ENCODE measurements at places on chromosomes 3 and 15.

GRCh38 chr15:39667382-39668127 lies 86.7 kb downstream of the THBS1 start:
- no peak overlapping the region for H3K4me3 ChIP-seq
- H3K36me3 ChIP-seq, result no peaks in the 10 kb centered on the region
- no peaks in the 10 kb centered on the region for H3K4me1 ChIP-seq
- H3K27ac ChIP-seq, result no peak overlapping the region

DNA sequence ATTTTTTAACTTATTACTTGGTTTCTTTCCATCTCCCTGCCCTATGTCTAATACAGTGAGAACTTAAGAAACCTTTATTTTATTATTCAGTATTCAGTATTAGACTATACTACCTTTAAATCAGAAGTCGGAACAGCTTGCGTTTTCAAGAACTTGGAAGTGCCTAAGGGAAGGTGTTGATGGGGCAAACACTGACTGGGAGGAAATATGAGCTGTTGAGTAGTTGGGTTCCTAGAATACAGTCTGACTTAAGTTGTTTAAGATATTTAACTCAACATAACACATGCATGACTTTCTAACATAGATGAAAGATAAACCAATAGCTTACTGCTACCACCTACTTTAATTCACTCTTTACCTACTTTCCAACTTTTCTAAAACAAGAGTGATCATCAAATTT lies 1048.1 kb downstream of the ROBO2 start:
- peaks cover 4% of the 10 kb centered on the region for H3K4me1 ChIP-seq
- no peak overlapping the region for H3K27ac ChIP-seq
- H3K27me3 ChIP-seq, result no peaks in the 10 kb centered on the region
- no peak overlapping the region for H3K4me3 ChIP-seq
- H3K36me3 ChIP-seq, result no peaks in the 10 kb centered on the region

DNA sequence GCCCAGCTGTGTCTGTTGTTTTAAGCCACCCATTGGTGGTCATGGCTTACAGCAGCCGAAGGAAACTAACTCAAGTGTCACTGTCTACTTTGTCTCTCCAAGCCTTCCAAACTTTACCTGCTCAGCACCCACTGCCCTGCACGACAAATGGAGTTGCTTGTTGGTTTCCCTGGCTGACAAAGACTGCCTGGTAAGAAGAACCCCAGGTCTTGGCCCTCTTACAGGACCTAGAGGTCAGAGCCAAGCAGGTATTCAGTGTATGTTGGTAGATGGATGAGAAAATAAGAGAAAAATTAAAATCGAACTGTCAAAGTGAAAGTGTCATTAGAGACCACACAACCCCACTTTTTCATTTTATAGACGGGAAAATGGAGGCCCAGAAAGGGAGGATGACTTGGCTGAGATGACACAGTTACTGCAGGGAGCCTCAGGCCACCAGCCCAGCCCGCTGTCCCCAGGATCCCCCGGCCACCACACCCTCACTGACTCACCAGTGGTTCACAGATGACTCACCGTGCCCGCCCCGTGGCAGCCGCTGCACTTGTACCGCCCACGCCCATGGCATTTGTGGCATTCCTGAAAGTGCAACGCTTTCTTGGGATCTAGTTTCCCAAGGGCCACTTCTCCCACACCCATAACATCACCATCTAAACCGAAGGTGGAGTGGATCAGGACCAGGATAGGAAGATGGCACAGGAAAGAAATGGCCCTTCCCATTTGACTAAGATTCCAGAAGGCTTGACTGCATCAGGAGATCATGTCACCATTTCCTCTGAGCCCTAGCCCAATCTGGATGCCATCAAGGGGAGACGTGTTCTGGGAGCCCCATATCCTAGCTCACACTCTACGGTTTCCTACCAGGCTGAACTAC lies 15.2 kb downstream of the SSUH2 start:
- no peak overlapping the region for H3K4me3 ChIP-seq
- no peaks in the 10 kb centered on the region for H3K36me3 ChIP-seq
- H3K27me3 ChIP-seq, result no peaks in the 10 kb centered on the region
- H3K4me1 ChIP-seq, result no peaks in the 10 kb centered on the region
- DNase-seq, result peak; percentile 88

DNA sequence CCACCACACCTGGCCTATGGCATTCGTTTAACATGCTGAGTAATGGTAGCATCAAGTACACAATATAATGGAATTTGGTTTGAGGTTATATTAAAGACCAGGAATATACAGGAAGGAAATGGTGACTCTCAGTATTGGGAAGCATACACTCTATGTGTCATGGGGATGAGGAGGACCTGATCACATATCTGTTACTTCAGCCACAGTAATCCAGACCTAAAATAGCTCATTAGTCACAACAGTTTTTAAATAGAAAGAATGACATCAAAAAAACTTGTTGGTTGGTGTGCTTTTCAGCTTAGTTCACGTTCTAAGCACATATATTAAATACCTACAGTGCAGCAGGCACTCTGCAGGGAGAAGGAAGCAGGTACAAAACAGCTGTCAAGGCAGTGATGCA lies 52.5 kb upstream of the ATP2C1 start:
- H3K4me3 ChIP-seq, result no peak overlapping the region
- no peak for DNase-seq
- no peaks in the 10 kb centered on the region for H3K36me3 ChIP-seq
- peaks cover 2% of the 10 kb centered on the region for H3K4me1 ChIP-seq
- H3K27me3 ChIP-seq, result no peaks in the 10 kb centered on the region

GRCh38 chr15:75770131-75770530 lies 57.5 kb upstream of the CSPG4 start:
- no peak overlapping the region for H3K27ac ChIP-seq
- DNase-seq, result no peak
- H3K4me1 ChIP-seq, result no peaks in the 10 kb centered on the region

GRCh38 chr3:39960515-39961191 lies 151.2 kb downstream of the MYRIP start:
- no peaks in the 10 kb centered on the region for H3K27me3 ChIP-seq
- H3K36me3 ChIP-seq, result no peaks in the 10 kb centered on the region
- H3K4me1 ChIP-seq, result peaks cover 9% of the 10 kb centered on the region
- H3K27ac ChIP-seq, result peak overlapping the region; percentile 57

GRCh38 chr3:127413871-127414270 lies 126.0 kb upstream of the PRR20G start:
- no peak overlapping the region for H3K27ac ChIP-seq
- H3K4me3 ChIP-seq, result no peak overlapping the region
- no peaks in the 10 kb centered on the region for H3K36me3 ChIP-seq
- DNase-seq, result no peak
- no peaks in the 10 kb centered on the region for H3K27me3 ChIP-seq
- H3K4me1 ChIP-seq, result no peaks in the 10 kb centered on the region

- H3K36me3 ChIP-seq, result peaks cover 6% of the 10 kb centered on the region
- no peaks in the 10 kb centered on the region for H3K27me3 ChIP-seq
- H3K4me1 ChIP-seq, result no peaks in the 10 kb centered on the region
- H3K4me3 ChIP-seq, result no peak overlapping the region
- no peak for DNase-seq
- no peak overlapping the region for H3K27ac ChIP-seq
Measured at GRCh38 chr15:52137432-52138357, 25.1 kb upstream of the BCL2L10 start.

GRCh38 chr3:188361888-188362287 lies 207.9 kb downstream of the LPP start:
- H3K4me3 ChIP-seq, result no peak overlapping the region
- no peaks in the 10 kb centered on the region for H3K36me3 ChIP-seq
- H3K27me3 ChIP-seq, result no peaks in the 10 kb centered on the region
- H3K27ac ChIP-seq, result no peak overlapping the region

GRCh38 chr3:106332884-106333283 lies 464.1 kb upstream of the CBLB start:
- no peaks in the 10 kb centered on the region for H3K36me3 ChIP-seq
- DNase-seq, result no peak
- no peaks in the 10 kb centered on the region for H3K27me3 ChIP-seq

- H3K27me3 ChIP-seq, result no peaks in the 10 kb centered on the region
- no peak overlapping the region for H3K27ac ChIP-seq
- H3K36me3 ChIP-seq, result no peaks in the 10 kb centered on the region
- no peak overlapping the region for H3K4me3 ChIP-seq
- H3K4me1 ChIP-seq, result no peaks in the 10 kb centered on the region
Measured at GRCh38 chr3:44993471-44994205, 17.6 kb downstream of the EXOSC7 start.

DNA sequence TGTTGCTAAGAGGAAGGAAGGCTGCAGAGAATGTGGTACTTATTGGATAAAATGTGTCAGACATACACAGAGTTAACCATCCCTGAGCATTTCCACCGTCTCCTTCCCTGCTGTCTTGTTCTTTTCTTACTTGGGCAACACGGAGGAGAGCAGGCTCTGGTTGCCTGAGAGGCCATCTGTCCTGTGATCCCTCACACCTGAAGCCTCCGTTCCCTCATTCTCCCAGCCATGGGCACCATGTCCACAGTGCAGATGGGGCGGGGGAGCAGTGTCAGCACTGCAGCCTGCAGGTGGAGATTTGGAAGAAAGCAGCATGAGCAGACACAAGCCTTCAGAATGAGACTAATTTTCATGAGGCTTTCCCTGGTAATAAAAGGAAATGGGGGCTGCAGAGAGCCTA lies 133.7 kb downstream of the CHCHD6 start:
- H3K27me3 ChIP-seq, result no peaks in the 10 kb centered on the region
- no peak for DNase-seq
- no peak overlapping the region for H3K4me3 ChIP-seq
- no peaks in the 10 kb centered on the region for H3K36me3 ChIP-seq
- no peak overlapping the region for H3K27ac ChIP-seq

DNA sequence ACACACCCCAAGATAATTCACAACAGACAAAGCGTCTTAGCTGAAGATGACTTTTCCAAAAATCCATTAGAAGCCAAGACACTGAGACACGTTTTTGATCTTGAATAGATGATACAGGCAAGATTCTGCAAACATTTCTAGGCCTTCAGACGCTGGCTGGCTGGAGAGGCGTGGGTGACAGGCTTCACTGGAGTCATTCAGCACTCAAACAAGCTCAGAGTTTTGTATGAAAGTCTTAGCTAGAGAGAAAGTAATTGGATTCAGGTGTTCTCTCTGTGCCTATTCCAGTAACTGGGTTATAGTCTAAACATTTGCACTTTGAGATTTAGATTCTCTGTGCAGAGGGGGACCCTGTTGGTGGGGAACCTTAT lies 147.7 kb upstream of the BHLHE40 start:
- H3K4me1 ChIP-seq, result no peaks in the 10 kb centered on the region
- no peak for DNase-seq
- no peaks in the 10 kb centered on the region for H3K36me3 ChIP-seq
- no peak overlapping the region for H3K27ac ChIP-seq

DNA sequence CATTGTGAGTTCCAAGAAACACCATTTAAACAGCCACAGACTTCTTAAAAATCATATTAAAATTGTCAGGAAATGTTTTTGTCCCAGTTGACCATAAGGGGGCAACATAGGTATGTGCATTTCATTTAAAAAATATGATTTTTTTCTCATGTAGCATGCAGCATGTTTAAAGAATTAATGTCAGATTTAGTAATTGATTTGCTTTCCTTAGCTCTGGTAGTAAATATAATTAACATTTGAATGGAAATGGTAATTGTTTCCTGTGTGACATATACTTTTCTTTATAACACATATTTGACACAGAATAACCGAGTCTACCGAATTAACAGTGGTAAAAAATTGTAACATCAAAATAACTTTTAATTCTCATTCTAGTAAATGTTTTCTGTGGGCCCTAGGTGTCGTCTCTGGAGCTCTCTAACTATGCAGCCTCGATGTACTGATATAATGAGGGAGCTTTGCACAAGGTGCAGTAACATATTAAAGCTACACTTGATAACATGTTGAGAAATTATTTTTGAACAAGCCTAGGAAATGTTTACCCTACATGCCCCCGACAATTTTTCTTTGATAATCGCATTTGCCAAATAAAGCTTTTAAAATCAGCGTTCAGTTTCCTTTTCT lies 34.9 kb downstream of the NXPE3 start:
- no peaks in the 10 kb centered on the region for H3K36me3 ChIP-seq
- no peak for DNase-seq
- H3K27me3 ChIP-seq, result no peaks in the 10 kb centered on the region
- H3K4me3 ChIP-seq, result no peak overlapping the region
- H3K27ac ChIP-seq, result no peak overlapping the region
- no peaks in the 10 kb centered on the region for H3K4me1 ChIP-seq

DNA sequence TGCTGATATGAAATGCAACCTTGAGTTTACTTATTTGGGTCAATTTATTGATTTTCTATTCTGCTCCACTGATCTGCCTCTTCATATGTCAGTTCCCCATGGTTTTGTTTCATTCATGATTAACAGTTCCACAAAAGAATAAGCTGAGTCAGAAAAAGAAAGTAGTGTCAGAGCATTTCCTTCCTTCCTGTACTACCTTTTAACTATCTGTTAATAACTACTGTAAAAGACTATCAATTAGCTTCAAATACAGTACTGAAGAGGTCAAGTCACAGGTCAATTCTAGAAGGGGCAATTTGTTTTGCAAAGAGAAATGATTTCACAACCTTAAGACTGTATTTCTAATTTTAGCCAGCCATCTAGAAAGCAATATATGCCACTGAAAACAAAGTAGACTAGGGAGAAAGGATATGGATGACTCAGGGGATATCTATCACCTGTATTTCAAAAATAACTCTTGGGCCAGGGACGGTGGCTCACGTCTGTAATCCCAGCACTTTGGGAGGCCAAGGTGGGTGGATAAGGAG lies 129.5 kb downstream of the TFDP2 start:
- H3K36me3 ChIP-seq, result no peaks in the 10 kb centered on the region
- no peak overlapping the region for H3K27ac ChIP-seq
- no peak overlapping the region for H3K4me3 ChIP-seq
- DNase-seq, result no peak
- H3K4me1 ChIP-seq, result no peaks in the 10 kb centered on the region
- H3K27me3 ChIP-seq, result no peaks in the 10 kb centered on the region

DNA sequence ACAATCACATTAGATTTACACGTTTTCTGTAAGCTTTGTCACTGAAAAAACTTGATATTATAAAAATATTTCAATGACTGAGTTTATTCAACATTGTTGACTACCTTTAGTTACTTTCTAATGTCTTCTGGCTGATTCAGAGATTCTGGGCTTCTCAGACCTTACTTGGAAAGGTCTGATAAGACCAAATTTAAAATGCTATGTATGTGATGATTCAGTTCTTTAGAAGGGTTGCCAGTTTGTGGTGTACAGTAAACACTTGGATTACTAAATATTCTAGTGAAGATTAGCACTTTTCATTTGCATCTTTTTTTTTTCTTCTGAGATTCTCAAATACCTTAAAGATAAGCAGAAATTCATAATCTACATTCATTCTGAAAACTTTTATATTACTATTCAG lies 49.8 kb downstream of the SGO1 start:
- H3K36me3 ChIP-seq, result peaks cover 4% of the 10 kb centered on the region
- H3K27me3 ChIP-seq, result no peaks in the 10 kb centered on the region
- no peak overlapping the region for H3K27ac ChIP-seq
- no peak overlapping the region for H3K4me3 ChIP-seq
- no peaks in the 10 kb centered on the region for H3K4me1 ChIP-seq

DNA sequence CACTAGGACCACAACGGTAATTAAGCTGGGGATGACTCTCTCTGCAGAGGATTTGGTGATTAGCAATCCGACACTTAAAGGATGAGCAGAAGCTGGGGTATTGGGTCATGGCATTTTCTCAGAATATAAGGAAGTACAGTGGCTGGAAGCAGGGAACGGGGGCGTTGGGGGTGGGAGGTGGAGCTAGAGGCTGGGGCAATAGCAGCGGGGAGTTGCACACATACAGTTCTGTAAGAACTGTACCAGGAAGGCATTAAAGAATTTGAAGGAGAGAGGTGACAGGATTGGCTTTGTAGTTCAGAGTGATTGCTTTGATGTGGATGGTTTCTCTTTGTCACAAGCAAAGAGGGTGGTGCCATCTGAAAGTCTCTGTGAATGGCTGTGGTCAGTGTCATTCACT lies 28.2 kb downstream of the PSMD6 start:
- no peak for DNase-seq
- H3K36me3 ChIP-seq, result no peaks in the 10 kb centered on the region
- H3K27ac ChIP-seq, result no peak overlapping the region
- H3K4me1 ChIP-seq, result no peaks in the 10 kb centered on the region

- no peak overlapping the region for H3K4me3 ChIP-seq
- no peak overlapping the region for H3K27ac ChIP-seq
- no peaks in the 10 kb centered on the region for H3K36me3 ChIP-seq
- no peak for DNase-seq
Measured at GRCh38 chr3:146154316-146154715, 6.7 kb downstream of the PLOD2 start.
